Airway epithelial cell (primary cell): ENCODE measurements at places on chromosomes 2 and 18. TPM values are rescaled to one million over a fixed set of nuclear protein-coding genes. Genes with fewer than 3 reads are reported as not detected.

Gene TRIB2
- 17.4 and 19.5 TPM in 2 replicates for total RNA-seq

Gene KCNG2
- total RNA-seq: 0.21 TPM in 1 of 2 replicates, not detected in the other

Gene CXCR2
- total RNA-seq: 0.09 and 0.56 TPM in 2 replicates

Gene SULT1C2
- total RNA-seq: not detected in 2 replicates

Gene PCARE
- not detected in 2 replicates for total RNA-seq

Gene NGEF
- total RNA-seq: 3.6 and 7.6 TPM in 2 replicates

Gene THOC1
- total RNA-seq: 19.1 and 35.6 TPM in 2 replicates

Gene INHBB
- 0.28 TPM in 1 of 2 replicates, not detected in the other for total RNA-seq

Gene PTPRM
- total RNA-seq: 17.3 and 22.3 TPM in 2 replicates

Gene PSMD1
- total RNA-seq: 94.0 and 102 TPM in 2 replicates

Gene ACKR3
- total RNA-seq: 23.9 and 32.2 TPM in 2 replicates

Gene LRP1B
- under 0.01 TPM in 1 of 2 replicates, not detected in the other for total RNA-seq

Gene RNF152
- total RNA-seq: 11.1 and 16.0 TPM in 2 replicates

Gene MSTN
- total RNA-seq: not detected in 2 replicates

Gene VSNL1
- 21.7 and 23.7 TPM in 2 replicates for total RNA-seq

Gene MREG
- total RNA-seq: 19.0 TPM in 2 replicates

Gene LRRC30
- not detected in 2 replicates for total RNA-seq

Gene ANKRD30BL
- total RNA-seq: not detected in 2 replicates
